ENCODE measurements at places on chromosomes 6 and 20.

GRCh38 chr6:133623065-133623464 is 265.8 kb upstream of the TCF21 start:
- DNase-seq: no peak

GRCh38 chr6:25606151-25606550 is 45.9 kb upstream of the SCGN start:
- DNase-seq: no peak

GRCh38 chr20:25278636-25279361 is 30.9 kb downstream of the PYGB start:
- DNase-seq: no peak

DNA sequence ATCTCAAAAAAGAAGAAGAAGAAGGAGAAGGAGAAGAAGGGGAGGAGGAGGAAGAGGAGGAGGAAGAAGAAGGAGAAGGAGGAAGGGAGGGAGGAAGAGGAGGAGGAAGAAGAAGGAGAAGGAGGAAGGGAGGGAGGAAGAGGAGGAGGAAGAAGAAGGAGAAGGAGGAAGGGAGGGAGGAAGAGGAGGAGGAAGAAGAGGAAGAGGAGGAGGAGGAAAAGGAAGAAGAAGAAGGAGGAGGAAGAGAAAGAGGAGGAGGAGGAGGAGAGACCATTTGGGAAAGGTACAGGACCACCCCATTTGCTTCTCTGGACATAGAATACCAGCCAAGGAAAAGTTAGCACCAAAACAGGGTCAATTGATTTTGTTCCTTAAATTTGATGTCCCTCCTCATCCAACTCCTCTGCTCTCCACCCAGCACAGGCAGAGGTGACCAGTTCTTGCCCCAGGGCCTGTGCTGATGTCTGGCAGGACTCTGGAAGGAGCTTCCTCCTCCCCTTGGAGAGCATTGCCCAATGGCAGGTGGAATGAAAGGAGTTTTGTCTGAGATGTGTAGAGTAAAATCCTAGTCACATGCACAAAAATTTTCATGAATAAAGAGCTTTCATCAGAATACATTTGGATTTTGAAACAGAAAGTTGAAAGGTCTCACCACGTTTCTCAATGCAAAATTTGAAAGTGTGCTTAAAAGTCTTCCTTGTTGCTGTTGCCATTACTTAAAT is 182.9 kb downstream of the LY86 start:
- no peak for DNase-seq

- no peak for DNase-seq
Measured at GRCh38 chr20:4090756-4091489, 75.6 kb upstream of the RNF24 start.

GRCh38 chr20:43665466-43666176 is 1.3 kb upstream of the MYBL2 start:
- DNase-seq: no peak

GRCh38 chr20:25478889-25479568 is 71.6 kb downstream of the GINS1 start:
- no peak for DNase-seq

DNA sequence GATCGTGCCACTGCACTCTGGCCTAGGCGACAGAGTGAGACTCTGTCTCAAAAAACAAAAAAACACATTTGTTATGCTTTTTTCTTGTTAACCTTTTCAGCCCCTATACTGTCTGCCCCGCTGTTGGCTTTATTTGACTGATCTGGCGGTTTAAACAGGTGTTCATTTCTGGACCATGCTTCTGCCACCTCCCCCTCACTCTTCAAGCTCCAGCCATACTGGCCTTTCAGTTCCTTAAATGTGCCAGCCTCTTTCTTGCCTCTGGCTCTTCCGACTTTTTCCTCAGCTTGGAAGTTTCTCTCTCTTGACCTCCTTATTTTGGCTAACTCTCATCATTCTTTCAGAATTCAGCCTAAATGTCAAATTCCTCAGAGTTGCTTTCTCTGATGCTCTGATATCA is 35.2 kb upstream of the TXLNB start:
- no peak for DNase-seq

- DNase-seq: no peak
Measured at GRCh38 chr6:88964509-88964908, 1.1 kb upstream of the RNGTT start.

DNA sequence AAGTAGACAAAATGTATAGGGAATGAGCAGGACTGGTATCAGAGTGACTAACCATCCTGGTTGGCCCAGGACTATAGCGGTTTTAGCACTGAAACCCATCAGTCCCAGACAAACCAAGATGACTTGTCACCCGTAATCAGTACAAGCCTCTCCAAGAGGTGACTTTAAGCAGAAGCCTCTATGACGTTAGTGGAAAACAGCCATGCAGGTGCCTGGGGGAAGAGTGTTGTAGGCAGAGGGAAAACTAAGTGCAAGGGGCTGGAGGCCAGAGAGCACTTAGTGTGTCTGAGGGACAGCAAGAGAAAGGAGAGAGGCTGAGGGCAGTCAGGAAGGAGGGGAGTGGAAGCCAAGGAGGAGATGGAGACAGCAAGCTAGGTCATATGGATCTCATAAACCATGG is 2.1 kb downstream of the SGK2 start:
- DNase-seq: no peak

GRCh38 chr6:12715437-12715836 is 1.1 kb upstream of the PHACTR1 start:
- DNase-seq: no peak

- DNase-seq: no peak
Measured at GRCh38 chr6:140275725-140276124, 901.3 kb upstream of the CITED2 start.

DNA sequence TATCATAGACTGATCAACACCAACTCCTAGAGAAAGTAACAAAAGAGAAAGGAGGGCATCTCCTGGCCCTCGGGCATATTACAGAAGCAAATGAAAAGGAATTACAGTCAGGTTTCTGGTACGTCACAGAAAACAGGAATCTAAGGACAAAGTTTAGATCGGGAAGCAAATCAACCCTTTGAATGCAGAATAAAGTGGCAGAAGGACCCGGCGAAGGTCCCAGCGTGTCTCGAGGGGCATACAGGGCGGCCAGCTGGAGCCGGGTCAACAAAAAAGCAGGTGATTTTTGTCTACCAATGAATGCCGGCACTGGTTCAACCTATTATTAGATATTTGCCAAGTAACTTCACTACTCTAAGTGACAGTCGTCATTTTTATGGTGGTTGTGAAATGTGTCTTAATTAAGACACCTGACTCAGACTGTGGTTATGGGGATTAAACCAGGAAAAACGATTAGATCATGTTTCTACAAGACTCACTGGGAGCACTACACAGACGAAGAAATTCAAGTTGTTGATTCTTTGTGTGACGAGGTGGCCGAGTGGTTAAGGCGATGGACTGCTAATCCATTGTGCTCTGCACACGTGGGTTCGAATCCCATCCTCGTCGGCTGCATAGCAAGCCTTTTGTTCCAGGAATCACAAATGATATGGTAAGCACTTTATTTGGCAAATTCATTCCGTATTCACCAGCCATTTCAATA is 12.4 kb upstream of the ZSCAN9 start:
- DNase-seq: peak; percentile 64

- no peak for DNase-seq
Measured at GRCh38 chr20:41133709-41134361, 3.5 kb upstream of the PLCG1 start.

DNA sequence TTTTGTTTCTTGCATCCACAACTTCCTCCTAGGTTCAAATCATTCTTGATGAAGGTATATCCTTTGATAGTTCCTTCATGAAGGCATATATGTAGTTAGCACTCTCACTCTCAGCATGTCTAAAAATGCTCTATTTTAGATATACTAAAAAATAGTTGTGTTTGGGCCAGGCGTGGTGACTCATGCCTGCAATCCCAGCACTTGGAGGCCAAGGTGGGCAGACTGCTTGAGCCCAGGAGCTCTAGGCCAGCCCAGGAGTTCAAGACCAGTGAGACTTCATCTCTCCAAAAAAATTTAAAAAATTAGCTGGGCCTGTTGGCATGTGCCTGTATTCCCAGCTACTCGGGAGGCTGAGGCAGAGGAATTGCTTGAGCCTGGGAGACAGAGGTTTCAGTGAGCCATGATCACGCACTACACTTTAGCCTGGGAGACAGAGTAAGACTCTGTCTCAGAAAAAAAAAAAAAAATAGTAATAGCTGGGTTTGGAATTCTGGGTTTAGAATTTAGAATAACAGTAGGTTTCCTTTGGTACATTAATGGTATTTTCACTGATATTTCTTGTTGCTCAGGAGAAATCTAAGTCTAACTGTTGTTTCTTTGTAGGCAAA is 7.0 kb downstream of the SERAC1 start:
- DNase-seq: no peak

DNA sequence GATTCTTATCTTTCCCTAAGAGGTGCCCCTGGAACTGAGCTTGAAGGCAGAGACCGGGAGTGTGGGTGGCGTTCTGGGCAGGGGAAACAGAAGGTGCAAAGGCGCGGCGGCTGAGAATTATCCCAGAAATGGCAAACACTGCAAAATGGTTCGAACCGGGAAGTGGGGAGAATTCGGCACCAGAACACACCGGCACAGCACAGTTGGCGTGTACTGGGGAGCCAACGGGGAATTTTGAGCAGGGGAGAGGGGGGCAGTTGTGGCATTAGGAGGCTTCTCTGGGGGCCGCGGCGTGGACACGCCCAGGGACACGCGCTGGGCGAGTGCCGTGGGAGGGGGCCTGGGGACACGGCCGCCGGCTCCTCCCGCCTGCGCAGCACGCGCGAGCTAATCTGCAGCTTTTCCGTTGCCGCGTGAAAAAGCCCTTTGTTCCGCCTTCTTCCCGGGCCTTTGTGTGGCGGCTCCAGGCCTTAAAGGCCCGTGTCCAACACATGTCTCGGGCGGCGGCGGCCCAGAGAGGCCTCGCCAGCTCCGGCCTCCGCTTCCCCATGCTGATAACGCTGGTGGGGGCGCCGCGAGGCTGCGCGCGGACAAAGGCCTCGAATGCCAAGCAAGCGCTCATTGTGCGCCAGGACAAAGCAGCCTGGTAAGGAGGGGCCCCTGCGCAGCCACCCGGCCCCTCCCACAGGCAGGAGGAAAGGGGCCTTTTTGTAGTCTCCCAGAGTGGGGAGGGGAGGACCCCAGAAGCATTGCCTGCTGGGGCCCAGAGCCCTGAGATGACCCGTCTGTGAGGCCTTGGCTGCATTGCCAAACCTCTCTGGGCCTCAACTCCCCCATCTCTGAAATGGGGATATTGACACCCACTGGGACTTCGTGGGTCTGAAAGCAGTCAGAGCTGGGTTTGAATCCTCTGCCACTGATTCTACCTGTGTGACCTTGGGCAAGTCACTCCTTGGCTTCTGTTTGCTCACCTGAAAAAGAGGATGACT is 82.8 kb downstream of the CD40 start:
- no peak for DNase-seq

- DNase-seq: no peak
Measured at GRCh38 chr20:51490635-51491034, 51.9 kb downstream of the NFATC2 start.
